ENCODE measurements at places on chromosomes 12 and 14.

GRCh38 chr14:105153739-105154475 lies 14.7 kb downstream of the JAG2 start:
- no peak for DNase-seq

- no peak for DNase-seq
These were observed 3.8 kb downstream of the TXNRD1 start for GRCh38 chr12:104219361-104219892.

GRCh38 chr12:80807640-80808288 lies 91.1 kb downstream of the MYF5 start:
- DNase-seq, result no peak

DNA sequence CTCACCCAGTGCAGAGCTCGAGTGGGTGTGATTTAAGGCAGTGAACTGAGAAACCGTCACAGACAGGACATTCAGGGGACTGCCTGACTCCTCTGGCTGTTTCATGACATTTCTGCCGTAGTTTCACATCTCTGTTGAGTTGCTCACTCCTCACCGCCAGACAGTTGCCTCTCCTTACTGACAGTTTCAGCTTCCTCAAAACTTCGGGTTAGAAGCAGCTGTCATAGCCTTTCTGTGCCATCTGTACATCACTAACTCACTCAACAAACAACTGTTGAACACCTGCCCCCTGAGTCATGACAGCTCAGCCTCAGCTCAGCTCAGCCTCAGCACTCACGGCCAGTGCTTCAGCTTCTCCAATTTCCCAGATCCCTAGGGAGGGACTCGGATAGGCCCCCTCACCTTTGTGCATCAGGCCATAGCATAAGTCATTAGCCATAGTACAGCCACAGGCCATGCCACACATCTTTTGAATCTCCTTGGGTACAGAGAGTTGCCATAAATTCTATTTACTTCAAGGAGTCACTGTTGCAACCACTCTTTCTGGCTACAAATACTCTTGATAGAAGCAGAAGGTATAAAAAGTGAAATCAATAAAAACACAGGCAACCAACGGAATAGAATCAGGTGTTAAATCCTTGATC lies 6.2 kb upstream of the SLC15A4 start:
- no peak for DNase-seq

DNA sequence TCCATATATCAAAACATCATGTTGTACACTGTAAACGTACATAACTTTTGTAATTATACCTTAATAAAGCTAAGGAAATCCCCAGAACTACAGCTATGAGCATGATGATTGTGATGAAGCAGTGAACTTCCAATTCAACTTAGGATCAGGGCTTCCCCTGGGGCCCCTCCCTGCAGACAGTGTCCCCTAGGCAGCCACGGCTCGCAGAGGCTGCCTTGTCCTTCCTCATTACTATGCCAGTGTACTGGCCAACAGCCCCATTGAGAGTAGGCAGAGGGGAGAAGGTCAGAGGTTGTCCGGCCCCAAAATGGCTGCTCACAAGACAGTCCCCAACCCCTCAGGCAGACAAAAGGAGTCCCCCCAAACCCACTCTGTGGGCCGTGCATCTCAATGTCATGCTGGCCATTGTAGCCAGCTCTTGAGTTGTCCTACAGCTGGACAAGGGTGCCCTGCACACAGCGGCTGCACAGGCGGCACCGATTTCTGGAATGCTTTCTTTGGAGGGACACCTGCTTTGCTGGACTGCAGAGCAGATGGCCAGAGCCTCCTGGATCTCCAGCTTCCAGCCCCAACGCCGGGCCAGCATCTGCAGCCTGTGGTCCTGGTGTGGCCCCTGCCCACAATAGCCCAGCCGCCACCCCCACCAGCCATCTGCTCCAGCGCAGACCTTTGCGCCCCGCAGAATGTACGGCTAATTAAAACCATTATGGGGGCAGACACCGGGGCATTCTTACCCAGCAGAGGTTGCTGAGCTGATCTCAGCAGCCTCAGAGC lies 46.1 kb downstream of the NIN start:
- DNase-seq, result no peak

GRCh38 chr14:97602438-97603117 lies 805.4 kb downstream of the VRK1 start:
- peak; percentile 92 for DNase-seq

DNA sequence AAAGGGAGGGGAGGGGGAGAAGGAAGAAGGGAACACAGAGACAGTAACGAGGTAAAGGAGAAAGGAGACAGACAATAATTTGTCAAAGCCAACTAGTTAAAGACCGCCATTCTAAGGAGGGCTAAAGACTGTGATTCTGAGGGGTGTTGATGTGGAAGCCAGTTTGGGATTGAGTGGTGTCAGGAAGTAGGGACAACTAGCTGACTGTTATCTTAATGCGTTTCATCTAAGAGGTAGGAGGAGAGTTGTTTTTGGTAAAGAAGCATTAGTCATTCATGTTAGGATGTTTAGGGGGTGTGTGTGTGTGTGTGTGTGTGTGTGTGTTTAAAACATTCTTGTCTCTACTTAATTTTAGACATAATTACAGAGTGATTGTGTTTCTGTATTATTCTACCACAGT lies 95.0 kb downstream of the INSM2 start:
- no peak for DNase-seq

DNA sequence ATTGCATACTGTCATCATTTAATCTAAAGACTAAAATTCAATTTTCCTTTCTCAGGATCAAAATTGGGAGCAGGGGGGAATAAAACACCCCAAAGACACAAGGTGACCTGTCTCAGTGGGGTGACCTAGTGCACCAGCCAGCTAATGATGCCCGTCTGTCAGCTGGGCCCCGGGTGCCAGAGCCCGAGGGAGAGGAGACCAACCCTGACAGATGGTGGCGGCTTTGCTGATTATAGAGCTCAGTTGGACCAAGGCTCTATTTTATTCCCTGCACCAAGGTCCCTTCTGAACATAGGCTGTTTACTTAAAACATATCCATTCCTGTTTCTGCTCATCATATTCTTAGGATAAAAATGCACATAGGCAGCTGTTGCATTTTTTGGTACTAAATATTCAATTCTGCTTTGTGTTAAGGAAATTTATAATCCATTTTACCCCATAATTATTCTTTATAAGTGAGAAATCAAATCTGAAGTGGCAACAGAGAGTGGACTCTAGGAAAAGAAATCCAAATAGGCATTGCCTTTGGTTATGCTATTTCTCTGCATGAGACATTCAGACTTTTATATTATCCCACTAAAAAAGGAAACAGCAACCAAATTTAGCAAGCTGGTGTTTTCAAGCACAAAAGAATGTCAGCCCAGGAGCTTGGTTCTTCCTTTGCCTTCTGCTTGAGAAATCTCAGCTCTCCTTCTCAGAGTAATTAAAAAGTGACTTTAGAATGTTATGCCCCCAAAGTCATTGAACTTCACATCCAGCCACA lies 96.8 kb upstream of the IFNG-AS1 start:
- DNase-seq, result no peak

DNA sequence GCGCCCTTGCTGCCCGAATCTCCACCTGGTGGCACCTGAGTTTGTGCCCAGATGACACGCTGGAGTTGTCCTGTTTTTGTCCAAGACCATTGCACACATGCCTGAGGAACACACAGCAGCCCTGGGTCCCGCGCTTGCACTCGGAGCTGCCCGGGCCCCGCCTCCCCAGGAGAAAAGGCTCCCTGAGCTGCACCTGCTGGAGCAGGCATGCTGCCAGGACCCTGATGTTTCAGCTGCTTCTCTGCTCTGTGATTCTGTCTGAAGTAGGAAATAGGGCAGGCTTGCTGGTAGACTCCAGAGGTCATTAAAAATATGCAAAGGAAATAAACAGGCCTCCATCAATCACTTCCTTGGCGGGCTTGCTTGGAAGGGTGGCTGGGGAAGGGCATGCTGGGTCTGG lies 271.6 kb downstream of the CACNA1C start:
- no peak for DNase-seq

GRCh38 chr12:121048442-121048841 lies 9.4 kb upstream of the OASL start:
- no peak for DNase-seq

GRCh38 chr14:75835156-75835725 lies 146.6 kb downstream of the TGFB3 start:
- DNase-seq, result no peak

- no peak for DNase-seq
These were observed 6.6 kb upstream of the KRT18 start for GRCh38 chr12:52942066-52942900.

DNA sequence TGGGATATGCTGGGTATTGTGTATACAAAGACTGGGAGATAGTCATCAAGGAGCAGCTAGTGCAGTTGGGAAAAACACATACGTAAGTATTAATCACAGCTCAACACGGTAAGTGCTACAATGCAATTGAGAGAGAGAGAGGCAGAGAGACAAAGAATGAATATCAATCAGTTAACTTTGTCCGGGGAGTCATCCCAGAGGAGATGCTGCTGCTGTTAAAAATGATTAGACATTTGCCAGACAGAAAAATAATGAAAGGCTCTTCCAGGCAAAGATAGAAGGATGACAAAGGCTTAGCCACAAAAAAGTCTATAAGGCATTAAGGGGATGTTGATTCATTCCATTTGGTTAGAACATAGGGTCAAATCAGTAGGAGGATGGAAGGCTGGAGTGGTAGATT lies 45.1 kb downstream of the AKAP6 start:
- DNase-seq, result no peak

- no peak for DNase-seq
These were observed 202.3 kb upstream of the SLC16A7 start for GRCh38 chr12:59393506-59393905.

DNA sequence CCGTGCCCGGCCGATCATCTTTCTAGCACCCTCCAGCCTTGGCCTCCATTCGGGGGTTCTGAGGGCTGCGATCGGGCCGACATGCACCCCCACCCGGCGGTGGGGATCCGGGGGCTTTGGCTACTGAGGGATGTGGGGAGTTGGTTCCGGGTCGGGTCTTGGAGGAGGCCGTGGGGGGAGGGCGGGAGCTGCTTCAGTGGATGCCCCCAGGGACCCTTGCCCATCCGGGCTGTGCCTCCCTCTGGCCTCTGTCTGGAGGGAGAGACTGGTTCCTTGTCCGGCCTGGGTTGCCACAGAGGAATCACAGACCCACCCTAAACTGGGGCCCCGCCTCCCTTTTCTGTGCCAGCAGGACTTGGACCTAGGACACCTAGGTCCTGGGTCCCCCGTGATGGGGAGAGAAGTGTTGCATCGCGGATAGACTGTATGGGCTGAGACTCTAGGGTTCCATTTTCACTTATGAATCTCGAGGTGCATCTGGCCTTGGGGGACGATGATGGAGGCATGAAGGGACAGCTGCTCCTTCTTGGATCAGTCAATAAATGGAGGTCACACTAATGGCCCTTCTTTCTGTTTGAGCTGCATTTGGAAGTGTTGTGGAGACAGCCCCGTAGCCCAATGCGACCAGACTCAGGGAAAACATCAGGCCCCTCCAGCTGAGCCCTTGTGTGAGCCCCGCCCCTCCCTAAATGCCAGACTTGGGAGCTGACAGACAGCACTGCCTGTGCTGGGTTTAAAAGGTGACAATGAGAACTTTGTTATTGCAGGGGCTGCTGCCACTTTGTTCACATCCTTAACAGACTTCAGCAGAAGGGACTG lies 577 bp downstream of the DTX3 start:
- no peak for DNase-seq

DNA sequence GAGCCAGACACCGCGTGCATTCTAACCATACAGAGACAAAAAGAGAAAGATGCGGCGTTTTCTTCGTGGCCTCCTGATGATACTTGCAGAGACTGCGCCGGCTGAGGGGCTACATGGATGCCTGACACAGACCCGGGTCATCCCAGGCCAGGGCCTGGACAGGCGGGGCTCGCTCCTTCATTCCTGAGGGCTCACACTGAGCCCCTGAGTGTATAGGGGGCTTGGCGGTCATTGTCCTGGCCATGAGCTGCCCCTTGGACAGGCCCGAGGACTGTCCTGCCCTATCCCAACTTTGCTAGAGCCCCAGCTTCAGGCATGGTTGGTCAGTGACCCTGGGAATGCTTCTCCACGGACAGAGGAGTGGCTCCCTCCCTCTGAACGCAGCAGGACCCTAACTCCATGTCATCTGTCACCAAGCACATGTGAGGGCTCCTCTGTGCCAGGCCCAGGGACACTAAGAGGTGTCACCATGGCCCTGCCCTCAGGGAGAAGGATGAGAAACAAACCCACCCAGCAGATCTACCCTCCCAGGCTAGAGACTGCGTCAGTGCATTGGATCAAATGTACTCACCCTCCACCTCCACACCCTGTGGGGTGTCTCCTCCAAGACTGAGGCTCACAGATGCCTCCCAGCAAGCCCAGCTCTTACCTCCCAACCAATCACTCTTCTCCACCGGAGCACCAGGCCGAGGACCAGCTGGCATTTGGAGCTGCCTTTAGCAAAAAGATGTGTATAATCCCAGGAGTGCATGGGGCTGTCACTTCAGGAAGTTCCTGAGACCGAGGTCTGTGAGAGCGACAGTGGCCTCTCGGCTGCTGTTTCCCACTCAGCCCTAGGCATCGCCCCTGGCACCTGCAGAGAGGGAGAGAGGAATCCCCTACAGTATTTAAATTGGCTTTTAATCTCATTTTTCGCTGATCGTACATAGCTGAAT lies 102.7 kb downstream of the DICER1 start:
- DNase-seq, result no peak

GRCh38 chr14:100416921-100417860 lies 94.1 kb downstream of the SLC25A47 start:
- no peak for DNase-seq

GRCh38 chr12:124419292-124420040 lies 124.6 kb downstream of the RFLNA start:
- DNase-seq, result no peak

DNA sequence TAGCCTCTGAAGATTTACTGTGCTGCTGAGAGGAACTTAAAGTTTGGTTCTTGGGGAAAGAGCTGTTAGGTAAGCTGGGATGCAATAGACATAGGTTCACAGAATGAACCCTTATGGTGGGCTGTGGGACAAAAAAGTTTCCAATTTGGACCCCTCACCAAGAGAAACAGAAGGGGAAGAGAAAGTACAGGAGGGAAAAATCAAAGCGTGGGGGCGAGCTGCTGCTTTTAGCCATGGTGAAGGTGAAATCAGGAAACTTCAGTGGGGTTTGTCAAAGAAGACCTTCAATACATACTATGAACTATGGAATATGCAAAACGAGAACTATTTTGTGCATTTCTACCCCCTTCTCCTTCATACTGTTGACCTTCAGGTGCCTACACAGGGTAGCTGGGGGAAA lies 10.6 kb upstream of the NINJ2 start:
- no peak for DNase-seq

GRCh38 chr12:25617991-25618390 lies 64.9 kb upstream of the LMNTD1 start:
- DNase-seq, result no peak

- DNase-seq, result no peak
These were observed 23.1 kb downstream of the AMN start for GRCh38 chr14:102945346-102946130.

- DNase-seq, result no peak
These were observed 36.8 kb upstream of the G2E3 start for GRCh38 chr14:30521899-30522736.

GRCh38 chr14:68685419-68686204 lies 107.3 kb downstream of the ZFP36L1 start:
- peak; percentile 70 for DNase-seq

DNA sequence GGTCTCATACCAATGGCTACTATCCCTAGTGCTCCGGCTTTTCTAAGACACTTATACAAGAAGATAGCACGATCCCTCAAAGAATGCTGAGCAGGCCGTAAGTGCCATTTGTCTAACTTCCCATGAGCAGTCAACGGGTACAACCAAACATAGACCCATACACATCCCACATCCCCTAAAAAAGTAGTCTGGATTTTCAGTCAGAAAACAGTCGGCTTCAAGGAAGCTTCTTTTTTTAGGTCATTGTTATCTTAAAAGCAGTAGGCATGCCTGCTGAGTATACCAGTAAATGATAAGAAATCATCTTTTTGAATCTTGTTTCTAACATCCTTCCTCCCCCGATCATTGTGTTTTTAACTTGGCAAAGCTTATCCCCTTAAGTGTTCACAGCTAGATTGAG lies 19.8 kb downstream of the OSBPL8 start:
- no peak for DNase-seq

Measured in T-helper 1 cell (primary cell).